Right renal pelvis (tissue), 4 donors: ENCODE measurements at places on chromosomes 1 and 21.

DNA sequence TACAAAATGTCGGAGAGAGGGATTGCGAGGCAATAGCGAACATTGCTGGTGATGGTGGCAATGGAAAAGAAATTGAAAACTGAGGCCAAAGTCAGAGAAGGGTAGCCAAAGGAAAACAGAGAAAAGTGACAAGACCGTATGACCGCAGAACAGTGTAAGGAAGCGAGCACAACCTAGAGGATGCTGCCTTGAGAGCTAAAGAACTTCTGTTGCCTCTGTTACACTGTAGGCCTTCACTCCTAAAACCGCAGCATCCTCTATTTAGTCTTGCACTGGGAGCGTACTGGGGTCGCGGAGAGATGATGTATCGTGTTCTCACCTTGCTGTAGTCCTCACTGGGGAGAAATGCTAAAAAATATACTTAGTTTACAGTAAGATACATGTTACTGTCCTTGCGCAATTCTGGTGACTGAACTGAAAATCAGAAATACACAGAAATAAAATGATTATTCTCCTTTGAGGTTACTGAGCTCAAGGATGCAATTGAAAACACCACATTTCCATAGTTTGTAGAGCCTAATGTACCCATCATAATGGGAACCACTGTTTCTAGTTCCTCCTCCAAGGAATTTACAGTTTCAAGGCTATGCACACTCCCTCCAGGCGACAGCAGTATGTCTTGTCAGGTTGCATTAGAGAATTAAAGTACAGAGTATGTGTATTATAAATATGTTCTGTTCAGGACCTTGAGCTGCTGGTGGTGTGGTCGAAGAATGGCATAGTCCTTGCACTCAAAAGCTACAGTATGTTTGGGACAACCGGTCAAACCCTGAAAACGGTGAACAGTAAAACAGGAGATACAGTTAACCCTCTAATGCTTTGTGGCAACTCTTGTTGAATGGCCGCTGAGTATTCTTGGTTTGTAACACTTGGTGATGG is 1.3 kb downstream of the NEK7 start:
- no peak for DNase-seq

- DNase-seq = no peak
Observed at GRCh38 chr1:224173523-224173922, 9.5 kb upstream of the DEGS1 start.

GRCh38 chr1:241022366-241022765 is 334.6 kb downstream of the RGS7 start:
- DNase-seq = no peak

DNA sequence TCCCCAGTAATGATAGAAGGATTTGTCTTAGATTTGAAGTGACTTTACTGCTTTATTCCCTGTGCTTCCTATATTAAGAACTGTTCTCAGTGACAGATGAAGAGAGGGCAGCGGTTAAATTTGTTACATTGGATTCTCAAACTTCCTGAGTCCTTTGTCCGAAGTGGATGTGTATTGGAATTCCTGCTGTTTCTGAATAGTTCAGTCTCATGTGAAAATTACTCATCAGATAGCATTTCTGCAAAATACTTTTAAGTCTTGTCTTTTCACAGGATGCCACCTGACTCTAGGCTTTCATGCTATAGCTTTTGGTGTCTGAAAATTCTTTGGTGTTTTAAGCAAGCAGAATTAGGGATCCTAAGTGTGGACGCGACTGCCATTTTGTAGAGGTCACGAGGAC is 83.6 kb downstream of the PRDM2 start:
- DNase-seq = no peak

GRCh38 chr1:3730543-3731247 is 21.6 kb upstream of the CCDC27 start:
- DNase-seq = no peak

DNA sequence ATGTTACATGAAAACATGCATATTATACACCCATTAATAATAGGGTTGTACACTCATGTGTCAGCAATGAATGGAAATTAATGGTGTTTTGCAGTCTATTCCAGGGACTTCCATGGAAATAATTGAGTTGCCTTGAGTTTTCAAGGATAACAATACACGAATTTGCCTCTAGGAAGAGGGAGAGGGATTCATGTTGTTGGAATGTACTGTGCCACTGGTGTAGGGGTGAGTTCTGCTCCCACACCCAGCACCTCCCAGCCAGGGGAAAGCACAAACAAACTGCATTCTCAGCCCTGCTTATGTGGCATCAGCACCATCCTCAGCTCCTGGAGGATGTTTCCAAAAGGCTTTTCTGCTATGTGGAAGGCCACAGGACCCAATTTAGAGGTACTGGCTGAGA is 57.8 kb downstream of the BCAR3 start:
- DNase-seq = no peak

GRCh38 chr1:2003541-2004131 is at the start of gene CFAP74:
Gene CFAP74 (minus strand): TSS chr1:2003786. CDS start chr1:1990956, 12,830 bp downstream.
- DNase-seq = no peak

- DNase-seq = no peak
Observed at GRCh38 chr1:88275259-88275862, 408.7 kb upstream of the PKN2 start.

DNA sequence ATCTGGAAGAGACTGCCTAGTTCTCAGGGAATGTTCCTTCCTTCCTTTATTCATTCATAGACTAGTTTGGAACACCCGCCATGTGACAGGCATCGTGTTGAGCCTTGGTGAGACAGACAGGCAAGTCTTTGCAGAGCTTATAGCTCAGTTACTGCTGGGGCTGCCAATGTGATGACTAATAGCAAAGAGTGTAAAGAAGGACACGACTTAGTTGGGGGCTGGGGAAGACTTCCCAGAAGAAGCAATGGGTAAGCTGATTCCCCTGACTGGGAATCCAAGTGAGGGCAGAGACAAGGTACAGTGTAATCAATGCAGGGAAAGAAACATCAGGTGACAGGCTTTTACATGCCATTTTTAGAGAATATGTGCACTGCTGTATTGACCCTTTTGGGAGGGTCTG is 51.2 kb downstream of the TENT5C start:
- no peak for DNase-seq

GRCh38 chr21:25297117-25297516 is 310.2 kb downstream of the MRPL39 start:
- no peak for DNase-seq

DNA sequence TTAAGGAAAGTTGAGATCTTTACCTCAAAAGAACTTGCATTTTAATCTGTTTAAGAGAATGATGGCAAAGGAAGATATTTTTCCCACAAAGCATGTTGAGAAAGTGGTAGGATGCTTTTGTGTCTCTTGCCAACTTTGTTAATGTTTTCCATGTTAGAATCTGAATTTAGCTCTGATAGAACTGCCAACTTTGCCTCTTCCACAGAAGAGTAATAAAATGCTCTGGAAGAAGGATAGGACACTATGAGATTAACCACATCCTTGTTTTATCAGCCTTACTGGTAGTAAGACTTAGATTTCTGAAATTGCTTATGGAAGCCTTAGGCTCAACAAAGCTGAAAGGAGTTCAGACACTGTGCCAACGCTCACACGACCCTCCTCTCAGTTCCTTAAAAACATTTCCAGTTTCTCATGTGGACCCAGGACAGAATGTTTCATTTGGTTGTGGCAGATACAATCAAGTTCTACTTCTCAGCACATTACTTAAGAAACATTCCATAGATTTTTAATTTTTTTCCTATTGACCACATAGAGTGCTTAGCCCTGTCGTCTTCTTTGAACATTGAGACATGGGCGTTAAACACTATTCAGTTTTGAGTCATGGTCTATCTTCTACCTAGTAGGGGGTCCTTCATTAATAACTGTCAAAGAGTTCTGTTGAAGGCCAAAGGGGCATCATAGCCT is 59.0 kb downstream of the MTR start:
- no peak for DNase-seq

GRCh38 chr1:165856606-165857005 is 29.2 kb downstream of the UCK2 start:
- DNase-seq = no peak

- DNase-seq = no peak
Observed at GRCh38 chr1:48785869-48786268, 9.2 kb upstream of the BEND5 start.
